Suprapubic skin (tissue), 4 donors: ENCODE measurements at places on chromosomes 2 and 18. TPM values are rescaled to one million over a fixed set of nuclear protein-coding genes. Genes with fewer than 3 reads are reported as not detected.

Gene EMILIN1
- total RNA-seq, result 6.9 TPM

DNA sequence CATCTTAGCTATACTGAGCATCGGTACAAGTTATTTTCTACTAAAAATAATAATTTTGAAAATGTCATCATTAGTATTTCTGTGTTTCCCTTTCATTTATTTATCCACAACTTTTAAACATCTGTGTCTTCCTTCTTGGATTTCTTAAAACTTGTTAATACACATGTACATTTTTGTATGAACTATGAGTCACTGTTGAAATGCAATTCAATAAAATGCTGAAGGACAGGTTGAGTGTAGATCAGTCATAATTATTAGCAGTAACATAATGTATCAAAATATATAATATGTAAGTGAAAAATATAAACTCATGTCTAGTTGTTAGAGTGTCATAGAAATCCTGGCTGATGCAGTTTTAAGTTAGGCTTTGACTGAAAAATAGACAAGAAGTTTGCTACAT lies 115.9 kb downstream of the MEIS1 start:
- DNase-seq, result no peak

- no peak for DNase-seq
Observed at GRCh38 chr18:23316988-23317387, 136.1 kb upstream of the RIOK3 start.

DNA sequence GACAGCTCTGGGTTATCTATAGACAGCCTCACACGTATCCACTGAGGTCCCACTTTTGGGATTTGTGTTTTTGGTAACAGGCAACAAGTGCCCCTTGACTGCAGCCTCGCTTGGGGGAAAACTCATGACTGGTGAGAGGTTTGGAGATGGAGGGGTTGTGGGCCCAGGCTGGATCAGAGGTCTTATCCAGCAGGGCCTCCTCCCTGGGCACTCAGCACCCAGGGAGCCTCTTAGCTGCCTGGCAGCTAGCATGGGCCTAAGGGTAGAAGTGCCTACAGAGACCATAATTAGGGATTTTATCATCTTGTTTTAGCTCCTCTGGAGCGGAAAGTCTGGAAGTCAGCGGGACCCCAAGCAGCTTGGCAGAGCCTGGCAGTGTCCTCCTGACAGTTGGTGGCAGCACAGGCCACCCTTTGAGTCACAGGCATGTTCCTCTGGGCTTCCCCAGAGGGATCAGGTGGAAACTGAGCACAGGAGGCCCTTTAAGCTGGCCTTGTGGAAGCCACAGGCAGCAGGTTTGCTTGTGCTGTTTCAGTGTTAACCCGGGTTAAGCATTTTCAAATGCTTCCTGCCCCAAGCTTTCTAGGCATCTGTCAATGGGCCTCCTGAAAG lies 143.1 kb downstream of the KCTD1 start:
- no peak for DNase-seq

Gene ARHGAP25
- total RNA-seq, result 2.0 TPM

Gene LOXHD1
- 0.18 TPM for total RNA-seq

GRCh38 chr2:95047629-95048510 lies 22.4 kb downstream of the MAL start:
- DNase-seq, result no peak

Gene LYPD1
- not detected for total RNA-seq

Gene SERPINB3
- 24.8 TPM for total RNA-seq

DNA sequence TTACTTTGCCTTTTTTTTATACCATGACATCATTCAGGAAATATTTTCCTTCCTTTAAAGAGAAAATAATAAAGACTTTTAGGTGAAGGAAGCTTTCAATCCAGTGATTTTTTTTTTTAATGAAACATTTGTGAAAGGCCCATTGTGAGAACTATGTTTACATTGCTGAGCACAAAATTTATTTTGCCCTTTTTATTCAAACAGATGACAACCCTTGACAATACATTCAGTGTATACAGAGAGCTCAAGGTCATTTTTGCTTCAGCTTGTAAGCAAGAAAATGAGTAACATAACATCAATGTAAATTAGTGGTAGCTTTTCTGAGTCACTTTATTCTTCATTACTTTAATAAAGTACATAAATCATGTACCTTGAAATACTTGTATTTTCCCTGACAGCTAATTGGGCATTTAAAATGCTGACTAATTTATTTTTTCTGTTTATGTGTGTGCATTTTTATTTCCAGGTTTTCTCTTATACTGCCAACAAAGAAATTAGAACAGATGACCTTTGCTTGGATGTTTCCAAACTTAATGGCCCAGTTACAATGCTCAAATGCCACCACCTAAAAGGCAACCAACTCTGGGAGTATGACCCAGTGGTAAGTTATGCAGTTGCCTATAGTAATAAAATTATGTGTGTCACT lies 121.6 kb downstream of the GALNT1 start:
- no peak for DNase-seq
